ENCODE measurements at places on chromosomes 11 and 22. TPM values are rescaled to one million over a fixed set of nuclear protein-coding genes. Genes with fewer than 3 reads are reported as not detected.

TMPRSS5 gene
- 0.08 TPM for total RNA-seq

OR6A2 gene
- not detected for total RNA-seq

RFPL1 gene
- total RNA-seq: not detected

ANO3 gene
- 0.05 TPM for total RNA-seq

ALX4 gene
- 5.0 TPM for total RNA-seq

RIBC2 gene
- 3.2 TPM for total RNA-seq

SPTY2D1 gene
- total RNA-seq: 17.6 TPM

ARHGAP42 gene
- total RNA-seq: 6.3 TPM

XKR3 gene
- not detected for total RNA-seq

OR52E8 gene
- total RNA-seq: not detected

PLAAT2 gene
- not detected for total RNA-seq

CHKB gene
- total RNA-seq: 16.9 TPM
